ENCODE measurements at places on chromosomes 16 and 17.
A peak's percentile ranks its signal among the peaks of the same experiment; 100 is the strongest.

DNA sequence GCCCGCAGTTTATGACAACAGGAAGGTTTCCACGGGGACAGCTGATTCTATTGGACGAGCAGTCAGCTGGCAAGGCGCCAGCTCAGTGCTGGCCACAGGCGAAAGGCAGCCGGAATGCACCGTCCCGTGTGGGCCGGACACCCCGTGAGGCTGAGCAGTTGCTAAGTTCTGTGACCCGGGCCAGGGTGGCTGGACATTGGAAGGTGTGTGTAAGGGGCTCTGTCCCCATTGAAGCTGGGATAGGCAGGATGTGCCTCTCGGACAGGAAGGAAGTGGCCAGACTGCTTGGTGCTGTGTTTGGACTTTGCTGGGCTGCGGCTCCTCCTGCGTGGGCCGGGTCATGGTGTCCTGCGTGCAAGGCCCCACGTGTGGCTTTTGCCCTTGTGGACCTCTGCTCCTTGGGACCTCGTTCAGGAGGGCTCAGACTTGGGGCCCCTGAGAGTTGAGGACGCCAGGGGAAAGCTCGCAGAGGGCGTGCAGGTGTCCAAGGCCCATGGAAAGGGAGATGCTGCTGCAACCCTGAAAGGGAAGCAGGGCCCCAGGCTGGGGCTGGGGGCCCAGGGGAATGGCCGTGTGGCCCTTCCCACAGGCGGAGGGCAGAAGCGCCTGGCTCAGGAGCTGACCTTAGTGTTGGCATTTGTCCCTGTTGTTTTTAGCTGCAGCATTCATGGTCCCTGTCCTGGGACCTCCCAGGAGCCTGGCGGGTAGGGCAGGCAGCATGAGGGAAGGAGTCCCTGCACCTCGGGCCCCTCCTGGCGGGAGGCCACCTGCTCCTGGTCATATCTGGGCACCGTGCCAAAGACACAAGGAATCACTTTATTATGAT lies 10.0 kb downstream of the BAIAP2 start:
- DNase-seq = no peak

- DNase-seq = no peak
These were observed 9.9 kb downstream of the SLC5A10 start for GRCh38 chr17:18961634-18962493.

DNA sequence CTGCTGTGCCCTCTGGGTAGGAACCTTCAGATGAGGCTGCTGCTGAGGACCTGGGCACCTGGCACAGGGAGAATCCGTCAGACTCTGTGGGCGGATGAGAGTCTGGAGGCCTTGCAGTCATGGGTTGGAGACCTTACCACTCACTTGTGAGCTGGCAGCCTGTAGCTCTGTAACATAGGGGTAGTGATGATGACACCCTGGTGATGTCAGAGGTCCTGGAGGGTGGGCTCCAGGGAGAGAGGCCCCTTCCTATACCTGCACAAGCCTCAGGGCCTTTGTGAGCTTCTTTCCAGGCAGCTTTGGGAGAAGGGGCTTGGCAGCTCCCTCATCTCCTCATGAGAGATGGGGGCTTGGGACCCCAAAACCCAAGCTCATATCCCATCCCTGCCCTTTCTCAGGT lies 1.6 kb downstream of the MIEF2 start:
- DNase-seq = no peak

GRCh38 chr17:20008242-20009051 lies 712 bp upstream of the SPECC1 start:
- peak; percentile 35 for DNase-seq

- no peak for DNase-seq
These were observed 320 bp downstream of the SPAG9 start for GRCh38 chr17:51120357-51120738.

- no peak for DNase-seq
These were observed 23.4 kb upstream of the IL17C start for GRCh38 chr16:88614818-88615580.

DNA sequence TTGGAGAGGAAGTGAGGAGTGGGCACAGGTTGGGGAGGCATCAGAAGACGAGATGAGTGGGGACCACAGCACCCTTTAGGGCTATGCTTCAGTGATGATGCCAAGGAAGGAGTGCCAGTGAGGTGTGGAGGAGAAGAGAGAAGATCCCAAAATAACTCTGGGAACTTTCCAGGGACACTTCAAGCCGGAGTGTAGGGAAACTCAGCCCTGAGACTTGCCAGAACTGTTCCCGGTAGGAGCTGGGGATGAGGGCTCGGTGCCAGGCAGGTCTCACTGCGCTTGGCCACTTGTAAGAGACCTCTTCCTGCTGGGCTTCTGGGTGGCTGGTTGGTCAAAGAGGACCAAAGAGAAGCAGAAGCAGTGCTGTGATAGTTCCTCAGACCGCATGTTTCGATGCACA lies 63.6 kb downstream of the SHISA6 start:
- DNase-seq = no peak

DNA sequence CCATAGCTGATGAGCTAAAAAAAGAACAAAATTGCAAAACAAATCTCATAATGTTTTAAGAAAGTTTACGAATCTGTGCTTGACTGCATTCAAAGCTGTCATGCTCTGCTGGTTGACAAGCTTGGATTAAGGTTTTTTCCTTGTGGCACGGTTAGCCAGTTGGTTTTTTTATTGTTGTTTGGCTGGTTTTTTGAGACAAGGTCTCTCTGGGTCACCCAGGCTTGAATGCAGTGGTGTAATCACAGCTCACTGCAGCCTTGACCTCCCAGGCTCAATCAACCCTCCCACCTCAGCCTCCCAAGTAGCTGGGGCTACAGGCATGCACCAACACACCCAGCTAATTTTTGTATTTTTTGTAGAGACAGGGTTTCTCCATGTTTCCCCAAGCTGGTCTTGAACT lies 45.7 kb downstream of the PHKB start:
- DNase-seq = no peak

- no peak for DNase-seq
These were observed 38.4 kb downstream of the SOX9 start for GRCh38 chr17:72158895-72159885.

- DNase-seq = no peak
These were observed 238.9 kb downstream of the CDH8 start for GRCh38 chr16:61797296-61797795.

DNA sequence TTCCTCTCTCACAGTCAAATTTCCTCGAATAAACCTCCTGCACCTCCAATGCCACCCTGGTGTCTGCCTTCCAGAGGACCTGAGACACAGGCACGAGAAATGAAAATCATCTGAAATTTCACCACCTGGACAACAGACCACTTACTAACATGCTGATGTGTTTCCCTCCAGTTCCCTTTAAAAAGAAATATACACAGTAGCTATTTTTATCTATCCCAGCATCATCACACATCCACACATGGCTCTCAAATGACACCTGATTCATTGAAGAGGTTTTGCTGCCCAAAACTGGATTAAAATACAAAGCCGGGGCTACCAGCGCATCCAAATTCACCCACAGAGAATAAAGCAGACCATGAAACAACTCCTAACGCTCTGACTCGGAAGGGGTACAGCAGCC lies 13.9 kb downstream of the ELAC2 start:
- no peak for DNase-seq

- DNase-seq = no peak
These were observed 137.9 kb upstream of the ZKSCAN2 start for GRCh38 chr16:25395528-25395927.

DNA sequence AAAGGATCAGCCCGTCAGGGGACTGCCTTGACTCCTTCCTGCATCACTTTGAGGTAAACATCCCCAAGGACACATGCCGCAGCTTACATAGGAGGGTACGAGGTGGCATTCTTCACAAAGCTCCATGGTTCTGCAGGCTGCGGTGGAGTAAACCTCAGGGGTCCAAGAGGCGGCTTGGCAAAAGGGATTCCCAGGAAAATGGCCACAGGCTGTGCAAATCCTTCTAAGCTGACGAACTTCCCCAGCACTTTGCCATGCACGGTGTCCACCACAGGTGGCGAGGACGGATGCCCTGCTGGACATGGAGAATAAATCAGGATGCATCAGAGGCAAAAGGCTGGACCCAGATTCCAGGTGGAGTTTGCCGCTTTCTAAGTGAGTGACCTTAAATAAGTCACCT lies 4.2 kb downstream of the CES1 start:
- DNase-seq = no peak

- DNase-seq = no peak
These were observed 1.6 kb downstream of the PRSS41 start for GRCh38 chr16:2799859-2800226.

DNA sequence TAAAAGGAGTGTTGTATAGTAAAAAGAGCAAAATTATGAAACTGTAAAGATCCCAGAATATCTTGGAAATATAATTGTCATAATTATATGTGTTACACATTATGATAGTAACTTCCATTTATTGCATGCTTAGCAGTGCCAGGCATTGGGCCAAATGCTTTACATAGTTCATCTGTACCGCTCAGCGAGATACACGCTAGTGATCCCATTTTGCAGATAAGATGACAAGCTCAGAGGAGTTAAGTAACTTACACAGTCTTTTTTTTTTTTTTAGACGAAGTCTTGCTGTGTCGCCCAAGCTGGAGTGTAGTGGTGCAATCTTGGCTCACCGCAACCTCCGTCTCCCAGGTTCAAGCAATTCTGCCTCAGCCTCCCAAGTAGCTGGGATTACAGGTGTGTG lies 6.8 kb upstream of the EZH1 start:
- DNase-seq = no peak

DNA sequence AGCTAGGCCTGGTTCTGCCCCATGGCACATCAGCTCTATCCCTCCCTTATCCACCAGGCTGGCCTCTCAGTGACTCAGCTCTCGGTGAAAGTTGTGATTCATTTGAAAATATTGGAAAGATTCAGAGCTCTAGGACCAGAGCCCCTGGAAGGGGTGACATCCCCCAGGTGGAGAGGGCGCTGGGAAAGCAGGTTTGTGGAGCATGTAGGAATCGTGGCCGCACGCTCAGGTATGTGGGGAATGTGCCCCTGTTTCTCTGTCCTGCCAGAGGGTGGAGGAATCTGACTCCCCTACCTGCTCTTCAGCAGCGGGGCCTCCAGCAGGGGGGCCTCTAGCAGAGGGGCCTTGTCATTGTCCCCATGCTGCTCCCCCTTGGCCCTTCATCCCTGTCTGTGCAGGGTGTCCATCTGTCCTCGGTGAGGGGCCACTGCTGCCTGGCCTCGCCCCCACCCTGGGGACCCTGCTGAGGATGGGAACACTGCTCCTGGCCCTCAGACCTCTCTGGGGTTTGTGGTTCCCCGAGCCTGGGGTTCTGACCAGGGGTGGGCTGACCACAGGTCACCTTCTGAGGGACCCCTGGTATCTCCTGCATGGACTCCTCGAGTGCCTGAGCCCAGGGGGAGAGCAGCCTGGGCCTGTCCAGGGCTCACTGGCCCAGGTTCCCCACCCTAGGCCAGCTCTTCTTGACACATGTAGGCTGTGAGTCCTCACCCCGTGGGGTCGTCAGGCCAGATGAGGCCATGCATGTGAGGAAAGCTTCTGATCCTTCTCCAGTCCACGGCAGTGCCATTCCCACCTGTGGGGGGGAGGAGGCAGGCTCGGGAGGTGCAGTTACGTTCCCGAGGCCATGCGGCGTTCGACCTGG lies 47.5 kb downstream of the NT5M start:
- no peak for DNase-seq

GRCh38 chr16:56192986-56193945 lies 2.0 kb downstream of the GNAO1 start:
- no peak for DNase-seq

GRCh38 chr16:84531671-84532111 lies 27.2 kb upstream of the MEAK7 start:
- DNase-seq = no peak

GRCh38 chr16:59611556-59611955 lies 877.4 kb upstream of the GOT2 start:
- DNase-seq = no peak

GRCh38 chr17:73066148-73066884 lies 26.2 kb downstream of the SLC39A11 start:
- DNase-seq = no peak

- DNase-seq = no peak
These were observed 870.2 kb upstream of the GOT2 start for GRCh38 chr16:59604354-59604753.

DNA sequence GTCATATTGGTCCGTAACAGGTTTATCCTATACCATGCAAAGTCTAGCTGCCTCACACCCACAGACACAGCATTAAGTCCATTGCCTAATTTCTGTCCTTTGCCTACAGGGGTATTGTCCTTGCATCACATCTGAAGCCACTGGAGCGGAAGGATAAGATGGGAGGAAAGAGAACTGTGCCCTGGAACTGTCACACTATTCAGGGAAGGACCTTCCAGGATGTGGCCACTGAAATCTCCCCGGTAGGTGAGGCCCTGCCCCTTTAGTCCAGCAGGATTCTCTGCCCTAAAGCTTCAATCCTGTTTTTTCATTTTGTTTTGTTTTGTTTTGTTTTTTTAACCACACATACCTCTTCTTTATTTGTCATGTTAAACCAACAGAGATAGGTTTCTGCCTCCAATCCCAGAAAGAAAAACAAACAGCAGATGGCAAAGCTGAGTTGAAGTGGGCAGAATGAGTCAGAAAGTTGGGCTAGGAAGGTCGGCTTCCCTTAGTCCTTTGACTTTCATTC lies 2.2 kb upstream of the EFTUD2 start:
- no peak for DNase-seq

DNA sequence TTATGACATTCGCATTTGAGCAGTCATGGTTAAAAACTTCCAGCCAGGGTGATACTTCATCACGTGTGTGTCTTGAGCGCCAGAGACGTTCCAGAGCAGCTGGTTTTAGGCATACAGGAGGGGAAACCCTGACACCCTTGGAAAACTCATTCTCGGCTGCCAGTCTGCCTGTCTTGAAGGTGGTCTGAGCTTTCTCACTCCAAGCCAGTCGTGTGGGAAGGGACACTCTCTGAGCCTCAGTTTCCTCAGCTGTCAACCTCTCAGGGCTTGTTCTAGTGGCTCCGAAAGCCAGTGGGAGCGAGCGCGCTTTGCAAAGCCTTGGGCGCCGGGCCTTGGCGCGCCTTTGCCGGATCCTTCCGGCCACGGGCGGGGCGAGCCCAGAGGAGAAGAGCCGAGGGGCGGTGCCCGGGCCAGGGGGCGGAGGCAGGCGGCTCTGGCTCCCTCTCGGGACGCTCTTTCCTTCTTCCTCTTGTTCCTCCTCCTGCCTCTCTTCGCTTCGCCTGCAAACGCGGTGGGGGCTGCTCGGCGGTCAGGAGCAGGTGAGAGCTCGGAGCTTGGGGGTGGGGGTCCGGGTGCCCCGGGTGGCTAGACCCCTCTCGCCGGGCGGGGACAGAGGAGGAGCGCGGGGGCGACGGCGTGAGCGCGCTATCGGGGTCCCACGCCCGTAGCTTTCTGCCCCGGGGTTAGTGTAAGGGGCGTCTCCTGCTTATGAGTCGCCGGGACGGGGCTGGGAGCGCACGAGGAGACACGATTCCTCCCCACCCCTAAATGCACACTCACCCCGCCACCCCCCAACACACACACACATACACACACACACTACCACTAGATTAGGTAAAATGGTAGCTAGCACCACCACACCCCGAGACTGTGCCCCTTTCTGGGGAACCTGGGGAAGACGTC lies at the start of gene LDAF1:
Gene LDAF1 (plus strand): TSS at position 467 of the 903 bp plus-strand sequence. CDS start 2,509 bp downstream, outside the sequence.
- peak; percentile 38 for DNase-seq

GRCh38 chr17:78724544-78724943 lies 57.5 kb downstream of the CYTH1 start:
- no peak for DNase-seq
